ENCODE measurements at places on chromosomes 6 and 20.
A peak's percentile ranks its signal among the peaks of the same experiment; 100 is the strongest.

GRCh38 chr6:107318100-107318736, 141.1 kb downstream of the PDSS2 start:
- no peak for DNase-seq

GRCh38 chr6:48826152-48826515, 636.9 kb downstream of the MMUT start:
- DNase-seq, result no peak

- DNase-seq, result no peak
Observed at GRCh38 chr6:30172681-30173080, 9.3 kb downstream of the TRIM15 start.

- no peak for DNase-seq
Observed at GRCh38 chr20:25160897-25161296, 34.6 kb upstream of the ENTPD6 start.

DNA sequence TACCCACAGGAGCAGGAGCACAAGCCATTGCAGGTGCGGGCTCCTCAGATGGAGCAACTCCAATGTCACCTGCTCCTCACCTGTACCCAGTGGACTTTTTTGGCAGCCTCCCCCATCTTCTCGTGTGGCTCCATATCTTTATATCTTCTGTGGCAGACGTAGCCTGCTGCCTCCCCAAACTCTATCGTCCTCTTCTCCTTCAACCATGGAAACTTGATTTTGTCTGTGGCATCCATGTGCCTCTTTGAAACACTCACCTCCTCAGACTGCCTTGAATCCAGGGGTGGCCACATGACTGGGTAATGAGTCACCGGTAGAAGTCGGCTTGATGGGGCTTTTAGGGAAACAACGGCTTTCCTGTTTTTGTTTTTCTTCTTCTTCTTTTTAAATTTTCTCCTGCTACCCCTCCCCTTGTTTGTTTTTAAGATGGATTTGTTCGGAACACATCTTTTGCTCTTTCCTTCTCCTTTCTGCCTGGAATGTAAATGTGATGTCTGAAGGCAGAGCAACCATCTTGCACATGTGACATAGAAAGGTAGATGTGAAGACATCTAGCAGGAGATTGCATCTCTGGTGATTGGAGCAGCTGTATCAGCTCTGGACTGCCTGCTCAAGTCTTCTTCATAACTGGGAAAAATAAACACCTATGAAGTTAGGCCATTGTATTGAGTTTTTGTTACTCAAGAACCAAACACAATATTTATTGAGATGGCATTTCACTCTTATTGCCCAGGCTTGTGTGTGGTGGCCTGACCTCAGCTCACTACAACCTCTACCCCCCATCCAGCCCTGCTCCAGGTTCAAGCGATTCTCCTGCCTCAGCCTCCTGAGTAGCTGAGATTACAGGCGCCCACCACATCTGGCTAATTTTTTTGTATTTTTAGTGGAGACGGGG, 69.9 kb upstream of the DDR1 start:
- DNase-seq, result no peak

- peak; percentile 16 for DNase-seq
Observed at GRCh38 chr6:111737065-111737521, 131.4 kb upstream of the TRAF3IP2 start.

DNA sequence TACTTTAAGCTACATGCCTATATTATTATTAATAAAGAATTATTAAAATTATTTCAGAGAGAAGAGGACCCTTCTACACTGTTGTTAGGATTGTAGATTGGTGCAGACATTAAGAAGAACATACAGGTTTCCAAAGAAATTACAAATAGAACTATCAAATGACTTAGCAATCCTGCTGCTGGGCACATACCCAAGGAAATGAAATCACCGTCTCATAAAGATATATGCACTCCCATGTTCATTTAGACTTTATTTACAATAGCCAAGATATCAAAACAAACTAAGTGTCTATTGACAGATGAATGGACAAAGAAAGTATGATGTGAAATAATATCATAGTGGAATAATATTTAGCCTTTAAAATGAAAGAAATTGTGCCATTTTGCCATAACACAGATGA, 687.7 kb upstream of the POU3F2 start:
- DNase-seq, result no peak

DNA sequence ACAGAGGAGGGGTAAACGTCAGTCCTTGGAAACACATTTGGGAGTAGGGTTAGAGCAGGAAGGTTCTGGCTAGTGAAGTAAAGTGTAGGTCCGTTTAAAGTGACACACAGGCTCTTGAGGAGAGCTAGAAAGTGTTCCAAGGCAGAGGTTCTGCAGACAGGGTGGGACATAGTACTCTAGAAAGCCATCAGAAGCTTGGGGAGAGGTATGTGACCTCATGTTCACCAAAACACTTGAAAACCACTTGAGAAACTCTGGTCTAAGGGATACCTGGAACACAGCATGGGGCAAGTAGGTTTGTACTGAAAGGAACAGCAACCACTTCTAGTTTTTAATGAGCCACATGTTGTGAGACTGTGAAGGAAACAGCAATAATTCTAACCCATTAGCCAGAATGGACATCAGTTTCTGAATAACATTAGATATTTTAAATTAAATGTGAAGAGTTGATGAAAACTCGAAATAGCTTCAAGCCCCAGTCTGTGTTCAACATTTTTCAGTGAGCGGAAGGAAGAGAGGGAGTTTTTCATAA, 49.0 kb downstream of the SOBP start:
- no peak for DNase-seq

GRCh38 chr20:19115581-19115980, 96.9 kb upstream of the SLC24A3 start:
- DNase-seq, result no peak

- no peak for DNase-seq
Observed at GRCh38 chr6:45758787-45759471, 256.7 kb downstream of the CLIC5 start.

DNA sequence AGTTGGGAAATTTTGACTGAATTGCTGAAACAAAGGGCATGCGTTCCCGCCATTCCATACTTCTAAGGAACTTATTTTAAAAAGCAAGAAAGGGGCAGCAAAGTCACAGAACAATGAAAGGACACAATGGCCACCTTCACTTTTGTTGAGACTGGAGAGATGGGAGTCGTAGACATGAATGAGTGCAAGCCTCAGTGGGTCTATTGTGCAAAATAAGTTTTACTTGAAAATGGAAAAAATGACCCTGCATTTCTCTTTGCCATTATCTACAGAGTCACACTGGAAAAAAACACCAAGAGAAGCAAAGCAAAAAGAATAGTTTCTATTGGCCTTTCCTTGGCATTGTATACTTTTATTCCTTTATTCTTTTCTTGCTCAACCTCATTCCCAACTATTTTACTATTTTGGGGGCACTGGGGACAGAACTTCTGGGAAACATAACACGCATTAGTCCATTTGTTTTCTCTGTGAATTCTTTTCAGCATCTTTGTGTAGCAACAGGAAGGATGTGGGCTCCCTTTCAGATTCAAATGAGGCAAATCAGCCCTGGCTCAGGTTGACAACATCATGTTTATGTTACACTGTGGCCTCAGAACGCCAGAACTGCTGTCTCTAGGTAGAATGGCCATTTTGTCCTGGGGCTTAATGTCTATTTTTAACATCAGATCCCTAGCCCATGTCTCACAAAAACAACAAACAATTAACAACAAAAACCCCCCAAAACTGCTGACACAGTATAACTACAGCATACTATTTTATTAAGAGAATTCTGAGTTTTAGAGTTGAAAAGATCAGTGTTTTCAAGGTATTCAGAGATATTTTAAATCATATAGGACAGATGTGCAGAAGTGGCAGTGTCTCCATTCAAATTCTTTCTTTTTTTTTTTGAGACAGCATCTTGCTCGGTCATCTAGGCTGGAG, 122.2 kb downstream of the FYN start:
- DNase-seq, result no peak

GRCh38 chr6:144466716-144467115, 181.6 kb downstream of the UTRN start:
- no peak for DNase-seq

- DNase-seq, result no peak
Observed at GRCh38 chr6:15320693-15321092, 74.8 kb downstream of the JARID2 start.

DNA sequence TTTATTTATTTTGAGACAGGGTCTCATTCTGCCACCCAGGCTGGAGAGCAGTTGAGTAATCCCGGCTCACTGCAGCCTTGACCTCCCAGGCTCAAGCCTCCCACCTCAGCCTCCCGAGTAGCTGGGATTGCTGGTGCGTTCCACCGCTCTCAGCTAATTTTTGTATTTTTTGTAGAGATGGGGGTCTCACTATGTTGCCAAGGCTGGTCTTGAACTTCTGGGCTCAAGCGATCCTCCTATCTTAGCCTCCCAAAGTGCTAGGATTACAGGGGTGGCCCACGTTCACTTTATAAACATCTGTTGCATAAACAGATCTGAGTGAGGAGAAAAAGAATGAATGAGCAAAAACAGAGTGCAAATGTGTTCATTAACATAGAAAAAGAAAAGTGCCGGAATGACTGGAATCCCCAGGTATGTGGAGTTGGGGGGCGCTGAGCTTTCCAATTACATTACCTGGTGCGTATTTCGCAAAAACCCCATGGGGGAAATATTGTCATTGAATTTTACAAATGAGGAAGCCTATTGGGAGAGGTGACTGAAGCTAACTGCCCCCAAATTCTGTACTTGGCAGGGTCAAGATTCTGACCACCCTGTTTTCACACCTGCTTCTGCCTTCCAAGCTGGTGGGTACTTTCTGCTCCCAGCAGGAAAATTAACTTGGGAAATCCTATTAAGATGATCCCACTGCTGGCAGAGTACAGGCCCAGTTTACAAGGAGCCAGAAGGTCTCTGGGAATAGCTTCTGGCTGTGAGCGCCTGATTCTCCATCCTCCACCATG, 207.7 kb upstream of the JARID2 start:
- DNase-seq, result no peak

DNA sequence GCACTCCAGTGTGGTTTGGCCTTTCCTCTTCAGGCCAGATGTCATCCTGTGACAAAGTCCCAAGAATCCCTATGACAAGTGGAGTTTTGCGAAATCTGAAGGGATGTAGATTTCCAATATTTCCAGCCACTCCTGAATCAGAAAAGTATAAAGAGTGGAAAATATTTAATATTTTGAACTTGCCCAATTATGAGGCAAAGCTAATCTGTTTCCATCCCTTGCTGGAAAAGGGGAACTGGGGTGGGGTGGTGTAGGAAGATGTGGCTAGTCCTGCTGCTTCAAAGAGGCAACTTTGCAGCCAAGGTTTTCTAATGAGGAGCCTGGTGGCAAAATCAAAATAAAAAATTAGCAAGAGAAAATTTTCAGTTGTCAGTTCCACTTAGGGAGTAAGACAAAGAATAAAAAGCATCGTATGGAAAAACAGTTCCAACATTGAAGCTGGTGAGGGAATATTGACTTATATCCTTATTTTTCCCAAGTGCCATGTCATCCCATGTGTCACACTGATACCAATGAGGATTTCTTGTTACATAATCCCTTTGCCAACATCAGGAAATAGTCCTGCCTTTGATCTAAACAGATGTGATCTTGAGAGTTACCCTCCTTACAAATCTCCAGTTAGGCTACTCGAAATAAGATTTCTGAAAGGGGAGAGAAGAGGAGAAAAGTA, 480.0 kb upstream of the JARID2 start:
- DNase-seq, result no peak

- DNase-seq, result no peak
Observed at GRCh38 chr6:6701864-6702263, 113.3 kb downstream of the LY86 start.

DNA sequence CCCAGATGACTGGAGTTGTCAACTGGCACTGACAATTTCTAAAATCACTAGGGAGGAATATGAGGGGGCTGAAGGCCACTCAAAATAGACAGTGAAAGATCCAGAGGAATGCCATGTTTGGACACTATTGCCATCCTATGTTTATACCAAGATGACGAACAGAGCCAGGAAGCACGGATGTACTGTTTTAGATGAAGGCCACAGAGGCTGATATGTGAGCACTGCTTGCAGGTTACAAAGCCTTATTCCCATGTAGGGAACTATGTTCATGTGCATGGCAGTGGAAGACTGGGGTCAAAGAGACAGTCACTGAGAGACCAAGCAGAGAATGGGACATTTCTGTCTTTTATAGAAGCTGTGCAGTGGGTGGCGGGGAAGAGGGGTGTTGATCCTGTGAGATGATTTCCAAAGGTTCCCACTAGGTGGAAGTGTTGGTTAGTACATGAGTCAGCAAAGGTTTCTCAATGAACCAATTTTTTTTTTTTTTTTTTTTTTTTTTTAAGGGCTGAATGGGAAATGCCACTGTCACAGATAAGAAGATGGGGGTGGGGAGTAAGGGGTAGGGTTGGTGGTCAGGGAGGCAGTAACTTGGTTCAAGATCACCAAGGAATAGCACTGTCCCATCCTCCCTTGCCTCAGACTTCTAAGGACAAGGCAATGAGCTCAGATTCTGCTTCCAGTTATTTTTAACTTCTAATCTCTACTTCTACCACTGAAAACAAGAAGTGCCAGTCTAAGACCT, 46.7 kb upstream of the MOCS1 start:
- no peak for DNase-seq

DNA sequence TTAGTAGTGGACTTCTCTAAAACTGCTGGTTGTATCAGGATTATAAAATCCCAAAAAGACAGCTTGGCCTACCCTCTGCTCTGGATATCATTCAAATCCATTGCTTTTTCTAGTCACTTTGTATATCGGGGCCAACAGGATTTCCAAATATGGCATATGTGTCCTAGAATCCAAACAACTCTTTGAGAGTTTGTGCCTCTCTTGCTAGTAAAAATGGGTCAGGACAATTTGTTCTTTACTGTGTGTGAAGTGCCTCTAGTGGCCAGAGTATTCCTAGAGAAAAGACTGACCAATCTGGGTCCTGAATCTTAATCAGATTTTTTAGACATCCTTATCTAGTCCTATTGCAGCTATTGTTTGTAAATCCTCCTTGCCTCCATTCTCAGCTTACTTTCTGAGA, 33.5 kb upstream of the MANEA start:
- no peak for DNase-seq

DNA sequence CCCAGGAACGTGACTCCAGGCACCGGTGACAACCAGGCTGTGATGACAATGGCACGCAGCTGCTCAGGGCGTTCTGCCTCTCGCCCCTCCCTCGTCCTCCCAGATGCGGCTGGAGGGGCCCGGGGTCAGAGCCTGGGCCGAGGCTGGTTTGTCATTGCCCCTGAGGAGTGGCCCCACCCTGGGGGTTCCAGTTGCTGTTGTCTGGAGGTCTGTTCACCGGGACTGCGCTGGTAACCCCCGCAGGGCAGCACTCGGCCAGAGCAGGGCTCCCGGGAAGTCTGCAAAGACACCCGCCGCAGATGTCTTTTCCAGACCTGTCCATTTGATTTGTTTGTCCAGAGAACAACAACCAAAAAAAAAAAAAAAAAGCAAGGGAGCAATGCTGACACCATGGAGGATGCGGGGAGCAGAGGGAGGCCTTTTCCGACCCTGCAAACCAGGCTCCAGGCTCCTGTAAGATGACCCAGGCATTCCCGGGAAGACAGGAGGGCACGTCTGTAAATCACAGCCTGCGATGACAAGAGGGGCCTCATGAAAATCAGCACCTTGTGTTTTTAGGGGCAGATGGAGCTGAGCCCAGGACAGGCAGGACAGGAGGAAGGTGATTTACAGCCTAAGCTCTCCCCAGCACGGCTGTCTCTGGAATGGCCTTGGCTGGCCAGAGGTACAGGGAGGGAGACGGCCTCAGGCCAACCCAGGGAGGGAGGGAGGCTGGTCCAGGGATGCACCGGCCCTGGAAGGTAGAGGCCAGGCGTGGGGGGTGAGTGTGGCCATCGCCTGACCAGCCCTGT, 189.3 kb downstream of the ERMARD start:
- no peak for DNase-seq

GRCh38 chr6:41768545-41769308, 11.0 kb downstream of the FRS3 start:
- no peak for DNase-seq

- no peak for DNase-seq
Observed at GRCh38 chr20:57183457-57184009, 82.9 kb downstream of the BMP7 start.

- DNase-seq, result no peak
Observed at GRCh38 chr6:39493174-39493573, 170.7 kb upstream of the KCNK16 start.
